T-helper 1 cell (primary cell): ENCODE measurements at places on chromosomes 4 and X.

GRCh38 chr4:107006218-107006617 is 29.9 kb downstream of the DKK2 start:
- no peak for DNase-seq

- DNase-seq, result no peak
Measured at GRCh38 chrX:78098108-78098507, 5.9 kb upstream of the PGK1 start.

DNA sequence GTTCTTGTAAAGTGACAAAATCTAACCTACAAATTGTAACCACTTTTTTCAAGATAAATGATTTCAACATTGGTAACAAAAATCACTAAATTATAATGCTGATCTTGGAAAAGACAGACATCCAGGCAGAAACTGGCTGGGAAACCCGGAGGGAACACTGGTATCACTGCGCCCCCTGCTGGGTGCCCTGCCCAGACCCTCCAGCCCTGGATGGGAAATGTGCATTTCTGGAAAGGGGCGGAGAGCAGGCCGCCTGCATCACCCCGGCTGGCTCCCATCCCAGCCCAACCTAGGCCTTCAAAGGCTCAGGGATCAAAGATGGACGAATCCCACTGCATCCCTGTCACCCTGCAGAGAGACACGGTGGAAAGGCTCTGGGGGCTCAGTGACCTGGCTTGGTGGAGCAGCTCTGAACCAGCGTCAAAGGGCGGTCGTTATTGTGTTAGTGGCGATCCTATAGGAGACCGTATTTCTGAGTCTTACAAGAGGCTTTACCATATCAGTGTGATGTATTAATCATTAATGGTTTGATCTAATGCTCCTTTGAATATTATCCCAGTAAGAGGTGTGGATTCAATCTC is 37.3 kb downstream of the ACOX3 start:
- no peak for DNase-seq

DNA sequence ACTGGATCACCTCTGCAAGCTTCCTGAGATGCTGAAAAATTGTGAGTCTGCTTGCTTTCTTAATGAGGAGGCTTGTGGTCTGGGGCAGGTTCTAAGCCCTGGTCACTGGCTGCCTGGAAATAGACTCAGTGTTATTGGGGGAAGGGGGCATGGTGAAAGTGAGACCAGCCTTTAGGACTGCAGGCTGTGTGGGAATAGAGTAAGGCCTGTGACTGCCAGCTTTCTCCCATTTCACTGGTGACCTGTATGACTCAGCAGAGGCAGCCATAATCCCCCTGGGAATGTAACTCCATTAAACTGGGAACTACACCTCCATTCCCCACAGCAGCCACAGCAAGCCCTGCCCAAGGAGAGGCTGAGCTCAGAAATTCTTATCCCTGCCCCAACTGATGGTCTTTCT is 55.9 kb upstream of the IL15 start:
- DNase-seq, result no peak

- no peak for DNase-seq
Measured at GRCh38 chrX:119636419-119636818, 30.2 kb upstream of the NKRF start.
